ENCODE measurements at places on chromosomes 3 and 15.

GRCh38 chr3:117485841-117486240 lies 776.3 kb downstream of the TUSC7 start:
- no peak for DNase-seq

DNA sequence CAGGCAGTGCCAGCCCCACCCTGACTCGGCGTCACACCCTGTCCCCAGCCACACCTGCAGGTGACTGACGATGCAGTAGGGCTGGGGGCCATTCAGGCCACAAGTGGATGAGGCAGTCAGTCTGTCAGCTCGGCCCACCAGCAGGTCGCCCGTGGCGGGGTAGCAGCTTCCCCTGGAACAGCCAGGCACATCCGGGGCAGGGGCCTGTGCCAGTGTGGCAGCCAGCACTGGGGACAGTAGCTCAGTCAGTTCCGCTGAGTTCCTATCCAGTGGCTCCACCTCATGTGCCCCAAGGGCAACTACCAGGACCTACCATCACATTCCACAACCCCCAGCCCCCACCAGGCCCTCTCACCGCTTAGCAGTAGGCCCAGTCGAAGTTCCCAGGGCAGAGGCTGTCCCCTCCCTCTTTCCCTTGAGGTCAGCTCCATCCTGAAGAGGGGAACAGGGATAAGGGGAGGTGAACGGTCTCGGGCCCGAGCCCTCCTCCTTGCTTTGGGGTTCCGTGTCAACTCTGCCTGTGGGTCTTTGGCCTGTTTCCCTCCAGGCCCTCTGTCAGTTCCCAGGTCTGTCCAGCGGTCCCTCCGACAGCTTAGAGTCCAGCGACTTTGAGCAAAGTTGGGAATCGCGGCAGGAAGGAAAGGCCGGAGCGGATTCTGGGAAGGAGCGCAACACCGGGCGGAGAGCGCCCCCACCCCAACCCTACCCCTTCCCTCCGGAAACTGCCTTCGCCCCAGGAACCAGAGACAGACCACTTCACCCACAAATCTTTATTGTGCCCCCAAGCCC lies at the start of gene LAMB2:
Gene LAMB2 (minus strand): TSS at position 614 of the 789 bp plus-strand sequence. CDS start 183 bp downstream, at position 431.
- no peak for DNase-seq

GRCh38 chr3:183664913-183665381 lies 29.5 kb downstream of the KLHL24 start:
- DNase-seq: no peak

GRCh38 chr3:49279376-49279775 lies 2.3 kb upstream of the C3orf62 start:
- DNase-seq: no peak

DNA sequence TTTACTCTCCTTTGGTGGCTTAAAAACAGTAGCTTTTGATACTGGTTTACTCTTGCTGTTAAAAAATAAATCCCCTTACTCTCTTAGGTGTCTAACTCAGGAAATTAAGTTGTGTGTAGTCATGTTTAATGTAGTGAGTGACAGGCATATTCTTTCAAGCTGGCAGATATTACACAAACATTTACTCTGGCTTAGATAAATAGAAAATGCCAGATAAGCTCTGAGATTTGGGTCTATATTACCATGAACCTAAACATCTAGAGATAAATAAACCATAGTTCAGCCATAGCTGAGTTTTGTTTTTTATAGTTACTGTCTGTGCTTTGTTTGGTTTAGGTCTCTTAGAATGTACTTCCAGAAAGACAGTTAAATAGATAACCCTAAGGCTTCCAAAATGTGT lies 2.4 kb downstream of the SEMA6D start:
- DNase-seq: no peak

DNA sequence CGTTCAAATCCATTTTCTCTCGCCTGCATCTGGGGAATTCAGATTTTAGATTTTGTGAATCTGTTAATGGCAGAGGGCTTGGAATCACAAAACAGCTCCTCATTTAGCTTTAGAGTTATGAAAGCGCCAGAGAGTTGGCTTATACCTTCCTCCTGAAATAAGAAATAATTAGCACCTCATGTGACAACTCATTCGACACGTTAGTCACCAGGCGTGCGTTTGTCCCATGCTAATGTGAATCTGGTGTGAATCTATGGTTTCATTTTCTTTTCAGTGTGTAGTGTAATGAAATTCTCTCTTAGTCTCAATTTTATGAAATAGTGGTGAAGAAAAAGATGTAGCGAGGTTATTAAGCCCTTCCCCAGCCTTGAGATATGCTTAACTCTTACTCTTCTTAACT lies 89.4 kb downstream of the EDEM1 start:
- no peak for DNase-seq

GRCh38 chr3:74633021-74633420 lies 18.6 kb upstream of the CNTN3 start:
- DNase-seq: no peak

DNA sequence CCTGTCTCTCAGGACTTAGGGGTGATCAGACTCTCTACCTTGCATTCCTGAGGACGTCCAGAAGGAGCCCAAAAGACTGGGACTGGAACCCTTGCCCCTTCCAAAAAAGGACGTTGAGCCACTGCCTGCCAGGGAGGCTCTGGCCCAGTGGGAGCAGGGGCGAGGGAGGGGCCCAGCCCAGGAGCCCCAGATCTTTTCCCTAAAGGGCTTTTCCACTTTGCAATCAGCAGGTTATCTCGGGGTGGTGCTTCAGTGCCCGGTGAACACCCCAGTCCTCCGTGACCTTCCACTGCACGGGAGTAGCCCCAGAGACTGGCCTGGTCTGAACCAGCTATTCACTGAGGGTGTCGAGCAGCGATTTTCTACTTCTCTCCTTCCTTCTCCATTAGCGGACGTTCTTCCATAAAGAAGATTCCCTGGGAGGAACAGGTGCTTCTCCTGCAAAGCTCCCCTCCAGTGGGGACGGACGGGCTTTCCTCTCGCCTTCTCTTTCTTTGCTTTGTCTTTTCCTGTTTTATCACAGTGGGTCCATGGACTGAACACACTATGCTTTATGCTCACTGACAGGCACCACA lies 113.7 kb downstream of the CHSY1 start:
- DNase-seq: no peak

- no peak for DNase-seq
Measured at GRCh38 chr3:15305359-15305844, 27.0 kb downstream of the SH3BP5 start.

DNA sequence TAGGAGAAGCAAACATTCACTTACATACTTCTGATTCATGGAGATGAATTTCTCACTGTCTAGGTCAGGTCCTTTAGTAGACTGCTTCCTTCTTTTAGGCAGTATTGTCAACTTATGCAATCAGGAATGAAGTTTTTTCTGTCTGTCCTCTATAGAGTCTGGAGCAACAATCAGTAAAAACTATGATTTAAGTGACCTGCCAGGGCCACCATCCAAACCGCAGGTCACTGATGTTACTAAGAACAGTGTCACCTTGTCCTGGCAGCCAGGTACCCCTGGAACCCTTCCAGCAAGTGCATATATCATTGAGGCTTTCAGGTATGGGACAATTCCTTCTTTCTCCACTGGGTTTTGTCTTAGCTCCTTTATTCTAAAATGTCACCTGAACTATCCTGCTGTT lies 523.1 kb downstream of the ROBO2 start:
- DNase-seq: no peak

DNA sequence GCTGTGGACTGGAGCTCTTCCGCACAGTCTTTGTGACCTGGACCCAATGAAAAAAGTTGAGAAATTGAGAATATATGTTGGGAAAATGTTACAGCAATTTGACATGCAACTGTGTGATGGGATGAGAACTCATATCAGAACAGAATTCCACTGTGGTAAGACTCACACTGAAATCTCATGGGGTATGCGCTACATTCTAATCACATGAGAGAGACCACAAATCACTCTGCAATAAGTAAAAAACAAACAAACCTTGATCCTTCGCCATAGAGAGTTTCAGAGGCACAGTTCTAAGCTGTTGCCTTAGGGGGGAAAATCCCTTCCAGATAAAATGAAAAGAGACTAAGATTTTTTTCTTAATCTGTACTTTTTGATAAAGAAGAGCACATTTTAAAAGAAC lies 37.3 kb downstream of the LMCD1 start:
- no peak for DNase-seq

DNA sequence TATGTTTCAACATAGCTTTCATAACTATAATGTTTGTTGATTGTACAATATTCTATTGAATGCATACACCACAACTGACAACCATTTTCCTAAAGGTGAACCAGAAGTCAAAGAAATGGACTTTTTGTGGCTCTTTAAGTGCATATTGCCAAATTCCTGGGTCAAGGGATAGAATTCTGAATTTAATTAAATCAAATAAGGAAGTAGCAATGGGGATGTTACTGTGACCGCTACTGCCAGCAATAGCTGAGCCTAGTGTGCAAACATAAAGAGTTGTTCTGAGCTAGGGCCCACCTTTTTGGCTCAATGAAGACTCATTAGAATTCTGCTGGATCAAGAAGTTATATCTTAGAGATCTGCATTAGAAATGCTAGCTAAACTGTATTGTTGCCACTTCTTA lies 17.3 kb upstream of the KBTBD8 start:
- DNase-seq: no peak

DNA sequence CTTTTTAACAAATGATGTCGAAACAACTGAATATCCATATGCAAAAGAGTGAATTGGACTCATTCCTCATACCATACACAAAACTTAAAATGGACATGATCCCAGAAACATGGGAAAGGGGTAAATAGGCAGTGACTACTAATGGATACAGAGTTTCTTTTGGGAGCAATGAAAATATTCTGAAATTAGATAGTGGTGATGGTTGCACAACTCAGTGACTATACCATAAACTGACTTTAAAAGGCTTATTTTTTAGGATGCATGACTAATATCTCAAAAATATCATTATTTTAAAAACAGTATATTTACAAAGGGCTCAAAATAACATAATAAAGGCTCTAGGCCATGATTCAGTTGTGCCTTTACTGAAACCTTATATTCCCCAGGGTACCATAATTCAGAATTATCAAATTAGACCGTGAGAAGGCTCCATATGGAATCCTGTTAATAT lies 16.3 kb upstream of the ATP13A3 start:
- no peak for DNase-seq

- DNase-seq: no peak
Measured at GRCh38 chr3:50293079-50293801, 1.0 kb upstream of the IFRD2 start.

GRCh38 chr3:158652463-158652862 lies 8.1 kb downstream of the GFM1 start:
- DNase-seq: no peak

GRCh38 chr15:72092006-72092405 lies 25.9 kb downstream of the MYO9A start:
- DNase-seq: no peak

DNA sequence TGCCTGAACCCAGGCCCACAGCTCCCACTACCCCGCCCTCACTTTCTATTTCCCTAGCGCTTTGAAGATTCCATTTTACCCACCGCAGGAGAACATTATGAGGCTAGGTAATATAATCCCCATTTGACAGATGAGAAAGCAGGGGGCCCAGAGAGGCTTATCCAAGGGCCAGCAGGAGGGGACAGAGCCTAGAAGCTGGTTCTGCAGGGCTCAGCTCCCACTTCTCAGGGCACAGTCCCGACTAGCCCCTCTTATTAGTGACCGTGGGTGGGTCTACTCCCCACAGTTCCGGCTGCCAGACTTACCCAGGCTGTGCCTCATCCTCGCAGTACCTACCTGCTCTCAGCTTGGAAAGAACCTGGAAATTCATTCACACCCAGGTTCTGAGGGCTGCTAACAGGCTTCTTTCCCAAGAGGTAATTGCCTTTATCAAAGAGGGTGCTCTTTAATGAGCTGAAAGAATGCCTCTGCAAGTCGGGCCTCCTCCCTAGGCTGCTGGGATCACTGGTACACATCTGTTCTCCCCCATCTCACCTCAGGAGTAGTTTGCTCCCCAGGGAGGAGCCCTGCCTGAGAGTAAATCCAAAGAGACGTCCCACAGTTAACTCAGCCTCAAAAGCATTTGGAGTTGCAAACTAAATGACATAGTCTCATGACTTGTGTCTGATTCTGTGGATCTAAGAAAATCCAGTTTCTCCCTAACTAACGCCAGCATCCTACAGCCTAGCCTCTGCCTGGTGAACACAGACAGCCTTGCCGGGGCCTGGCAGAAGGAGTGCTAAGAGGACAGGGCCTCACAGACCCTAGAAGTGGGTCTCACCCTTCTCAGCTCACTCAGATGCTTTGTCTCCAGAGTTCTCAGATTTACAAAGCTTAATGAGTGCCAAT lies 125.0 kb downstream of the CHSY1 start:
- DNase-seq: no peak

DNA sequence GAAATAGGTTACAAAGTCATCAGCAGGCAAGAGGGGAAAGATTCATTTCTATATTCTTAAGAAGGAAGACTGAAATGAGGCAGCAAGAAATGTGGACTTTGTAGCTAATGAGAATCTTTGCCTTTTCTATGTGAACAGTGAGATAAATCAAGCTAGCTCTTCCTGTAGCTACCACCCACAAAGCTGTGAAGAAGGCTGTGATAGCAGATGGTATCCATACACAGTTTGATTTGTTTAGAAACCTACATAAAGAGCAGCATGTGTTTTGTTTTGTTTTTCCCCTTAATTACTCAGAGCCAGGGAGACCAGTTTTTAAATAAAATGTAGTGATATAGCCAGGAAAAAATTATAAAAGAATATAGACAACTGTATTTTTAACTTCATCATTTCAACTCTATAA lies 45.5 kb downstream of the TEX9 start:
- no peak for DNase-seq

GRCh38 chr3:147661916-147662315 lies 252.8 kb downstream of the ZIC1 start:
- DNase-seq: no peak

Data from activated CD4-positive, alpha-beta T cell treated with anti-CD3 and anti-CD28 coated beads, Interleukin-2, Interleukin-4, amounts not matched to agents 100 ng/mL and 50 ng/mL, durations not matched to agents 16 hours and 8 hours (primary cell).